Kidney (tissue), 22 donors: ENCODE measurements at places on chromosomes 16 and 17. TPM values are rescaled to one million over a fixed set of nuclear protein-coding genes. Genes with fewer than 3 reads are reported as not detected.

GP1BA gene
- not detected for polyA plus RNA-seq

OR1F1 gene
- not detected for polyA plus RNA-seq

GRCh38 chr16:13553453-13553985 is 366.4 kb upstream of the ERCC4 start:
- no peak for DNase-seq

DNA sequence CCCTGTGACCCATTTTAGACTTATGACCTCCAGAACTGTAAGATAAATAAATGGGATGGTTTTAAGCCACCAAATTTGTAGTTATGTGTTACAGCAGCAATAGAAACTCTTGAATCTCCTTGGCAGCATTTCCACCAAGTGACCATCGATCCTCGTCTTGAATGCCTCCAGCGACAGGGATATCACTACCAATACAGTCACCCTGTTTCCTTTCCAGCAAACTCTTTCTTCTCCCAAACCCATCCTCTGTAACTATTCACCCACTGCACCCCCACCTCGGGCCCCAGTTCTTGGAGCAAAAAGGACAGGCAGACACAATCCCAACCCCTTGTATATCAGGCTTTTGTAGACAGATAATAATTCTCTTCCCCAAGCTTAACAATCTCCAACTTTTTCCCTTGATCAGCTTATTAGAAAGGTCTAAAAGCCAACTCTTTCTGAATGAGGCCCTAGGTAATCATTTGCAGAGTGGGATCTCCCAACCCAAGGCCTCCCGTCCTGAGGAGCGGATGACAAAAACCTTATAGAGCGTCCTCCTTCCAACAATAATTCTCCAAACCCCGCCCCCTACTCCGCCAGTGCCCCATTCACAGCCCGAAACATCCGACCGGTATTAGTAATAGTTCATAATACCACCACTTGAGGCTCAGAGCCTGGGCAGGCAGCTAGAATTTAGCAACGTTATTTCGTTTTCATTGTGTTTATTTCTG is 14.7 kb upstream of the PLLP start:
- peak; percentile 82 for DNase-seq

DNA sequence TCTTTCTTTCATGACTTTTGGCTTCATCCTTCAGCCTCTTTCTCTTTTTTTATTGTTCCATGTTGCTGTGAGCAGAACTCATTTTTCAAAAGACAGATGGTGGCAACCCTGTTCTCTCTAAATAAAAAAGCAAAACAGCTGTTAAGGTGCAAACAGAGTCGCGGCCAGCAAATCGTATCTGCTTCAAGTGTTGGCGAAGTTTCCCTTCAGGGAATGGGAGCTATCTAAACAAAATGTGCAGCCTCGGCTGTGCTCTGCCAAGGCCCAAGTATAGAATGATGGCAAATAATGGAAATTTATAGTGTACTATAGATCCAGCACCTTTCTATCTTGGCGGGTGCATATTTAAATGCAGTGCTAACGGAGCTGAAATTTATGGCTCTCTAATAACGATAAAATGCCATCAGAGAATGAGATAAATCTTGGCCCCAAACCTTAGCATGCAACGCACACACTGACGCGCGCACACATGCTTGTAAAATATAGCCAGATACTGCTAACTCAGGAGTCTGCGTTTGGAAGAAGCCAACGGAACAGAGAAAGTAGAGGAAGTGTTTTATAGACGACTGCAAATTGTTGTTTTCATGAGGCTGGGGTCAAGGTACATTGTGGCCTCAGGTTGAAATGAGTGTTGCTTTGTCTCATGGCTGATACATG is 315.5 kb upstream of the RBFOX1 start:
- no peak for DNase-seq

DNA sequence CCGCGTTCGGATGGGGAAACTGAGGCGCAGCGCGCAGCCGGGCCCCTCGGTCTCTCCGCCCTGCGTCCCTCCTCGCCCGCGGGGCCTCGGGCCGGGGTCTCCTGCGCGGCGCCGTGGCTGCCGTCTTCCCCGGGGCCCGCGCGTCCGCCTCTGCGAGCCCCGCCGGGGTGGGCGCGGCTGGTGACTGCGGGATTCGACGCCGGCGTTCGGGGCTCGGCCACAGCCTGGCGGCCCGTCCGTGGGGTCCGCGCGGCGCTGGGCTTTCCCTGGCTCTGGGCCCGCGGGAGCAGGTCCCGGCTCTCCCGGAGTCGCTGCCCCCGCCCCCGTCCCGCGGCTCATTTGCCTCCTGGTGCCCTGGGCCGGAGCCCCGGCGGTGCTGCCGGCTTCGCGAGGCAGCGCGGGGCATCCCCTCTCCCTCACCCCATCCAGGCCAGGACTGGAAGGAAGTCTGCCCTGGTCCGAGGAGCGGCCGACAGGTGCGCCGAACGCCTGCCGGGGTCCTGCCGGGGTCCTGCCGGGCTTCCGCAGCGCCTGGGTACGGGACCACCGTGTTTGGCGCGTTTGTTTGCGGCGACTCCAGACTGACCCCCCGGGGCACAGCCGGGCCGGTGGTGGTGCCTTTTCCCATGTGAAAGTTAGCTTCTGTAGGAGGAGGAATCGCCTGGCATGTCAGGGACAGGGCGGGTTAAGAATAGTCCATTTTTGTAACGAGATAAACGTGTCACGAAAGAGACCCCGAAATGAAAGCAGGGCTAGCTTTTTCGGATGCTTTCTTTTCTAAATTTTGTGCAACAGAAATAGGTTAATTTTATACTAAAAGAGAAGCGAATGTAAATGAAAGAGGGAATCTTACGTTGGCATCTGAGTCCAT is 671 bp downstream of the CHMP6 start:
- no peak for DNase-seq

- DNase-seq, result no peak
Measured at GRCh38 chr16:21957714-21958346, 4.7 kb downstream of the UQCRC2 start.
